ENCODE measurements at places on chromosomes 11 and 22. TPM values are rescaled to one million over a fixed set of nuclear protein-coding genes. Genes with fewer than 3 reads are reported as not detected.

DNA sequence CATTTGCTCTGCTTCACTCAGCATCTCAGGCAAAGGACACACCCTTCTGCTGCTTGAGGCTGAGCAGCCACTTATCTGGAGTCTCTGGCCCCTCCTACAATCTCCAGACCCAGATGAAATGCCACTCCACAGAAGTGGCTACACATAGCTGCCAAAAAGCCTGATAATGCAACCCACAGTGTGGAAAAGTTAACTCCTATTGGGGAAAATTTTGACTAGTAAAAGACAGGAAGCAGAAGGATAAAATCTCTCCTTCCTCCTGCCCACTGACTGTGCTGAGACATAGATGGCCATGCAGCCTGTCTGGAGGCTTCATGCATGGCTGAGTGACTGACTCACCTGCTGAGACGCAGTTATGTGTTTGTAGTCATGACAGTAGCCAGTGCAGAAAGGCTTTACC is 92.3 kb upstream of the TEAD1 start:
- no peaks in the 10 kb centered on the region for H3K4me1 ChIP-seq
- H3K36me3 ChIP-seq: no peaks in the 10 kb centered on the region
- no peaks in the 10 kb centered on the region for H3K27me3 ChIP-seq

Gene KCNK4
- total RNA-seq: 0.39 TPM

DNA sequence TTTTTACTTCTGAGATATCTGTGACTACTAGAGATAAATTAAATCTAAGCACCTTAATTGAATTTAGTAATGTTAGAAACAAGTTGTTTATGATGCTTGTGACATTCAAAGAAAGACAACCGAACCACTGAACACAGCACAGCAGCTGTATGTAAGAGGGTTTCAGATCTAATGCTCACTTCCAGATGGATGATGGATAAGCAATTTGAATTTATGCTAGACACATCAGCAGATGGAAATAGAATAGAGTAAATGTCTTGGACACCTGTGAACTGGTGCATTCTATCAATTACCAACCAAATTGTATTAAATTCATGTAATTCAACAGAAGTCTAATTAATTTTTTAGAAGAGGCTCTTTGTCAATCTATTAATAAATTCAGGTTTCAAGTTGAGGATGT is 306.3 kb downstream of the CNTN5 start:
- H3K4me3 ChIP-seq: no peak overlapping the region
- no peaks in the 10 kb centered on the region for H3K36me3 ChIP-seq
- H3K4me1 ChIP-seq: no peaks in the 10 kb centered on the region
- H3K27ac ChIP-seq: no peak overlapping the region
- H3K27me3 ChIP-seq: no peaks in the 10 kb centered on the region

Gene ELFN2
- total RNA-seq: 0.12 TPM
